ENCODE measurements at places on chromosomes 5 and 9.

DNA sequence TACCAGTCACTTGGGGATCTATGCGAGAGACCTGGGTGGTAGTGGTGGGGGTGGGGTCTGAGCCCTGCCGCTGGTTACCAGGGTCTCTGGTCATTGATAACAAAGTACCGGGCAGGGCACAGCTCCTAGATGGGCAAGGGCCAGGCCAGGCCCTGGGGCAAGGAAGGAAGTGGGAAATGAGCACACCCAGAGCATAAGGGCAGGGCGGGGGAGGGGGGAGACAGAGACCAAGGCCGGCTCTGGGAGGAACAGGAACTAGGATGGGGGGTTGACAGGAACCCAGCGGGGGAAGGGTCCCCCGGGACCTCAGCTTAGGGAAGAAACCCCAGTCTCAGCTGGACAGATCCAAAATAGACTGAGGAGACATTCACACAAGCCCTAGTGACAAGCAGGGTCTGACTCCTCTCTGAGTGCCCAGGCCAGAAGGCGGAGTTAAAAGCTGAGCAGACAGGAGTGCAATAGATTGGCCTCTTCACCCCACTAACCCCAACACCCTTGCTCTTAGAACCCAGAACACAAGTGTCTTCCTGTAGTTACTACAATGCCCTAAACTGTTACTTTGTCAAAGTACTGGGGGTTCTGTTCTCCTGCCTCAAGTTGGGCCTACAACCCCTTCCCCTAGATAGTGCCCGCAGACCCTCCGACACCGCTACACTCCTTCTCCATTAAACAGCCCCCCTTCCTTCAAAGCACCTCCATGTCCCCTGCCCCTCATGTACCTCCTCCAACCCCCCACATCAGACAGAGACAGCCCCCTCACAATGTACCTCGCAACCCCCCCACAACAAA, 628 bp downstream of the ATOSB start:
- no peak for DNase-seq

GRCh38 chr5:115686738-115687074, 60.9 kb upstream of the TMED7 start:
- DNase-seq, result no peak

GRCh38 chr9:87629104-87629503, 96.8 kb upstream of the CTSL start:
- DNase-seq, result no peak

- no peak for DNase-seq
Measured at GRCh38 chr5:38739705-38740045, 106.1 kb upstream of the OSMR start.

DNA sequence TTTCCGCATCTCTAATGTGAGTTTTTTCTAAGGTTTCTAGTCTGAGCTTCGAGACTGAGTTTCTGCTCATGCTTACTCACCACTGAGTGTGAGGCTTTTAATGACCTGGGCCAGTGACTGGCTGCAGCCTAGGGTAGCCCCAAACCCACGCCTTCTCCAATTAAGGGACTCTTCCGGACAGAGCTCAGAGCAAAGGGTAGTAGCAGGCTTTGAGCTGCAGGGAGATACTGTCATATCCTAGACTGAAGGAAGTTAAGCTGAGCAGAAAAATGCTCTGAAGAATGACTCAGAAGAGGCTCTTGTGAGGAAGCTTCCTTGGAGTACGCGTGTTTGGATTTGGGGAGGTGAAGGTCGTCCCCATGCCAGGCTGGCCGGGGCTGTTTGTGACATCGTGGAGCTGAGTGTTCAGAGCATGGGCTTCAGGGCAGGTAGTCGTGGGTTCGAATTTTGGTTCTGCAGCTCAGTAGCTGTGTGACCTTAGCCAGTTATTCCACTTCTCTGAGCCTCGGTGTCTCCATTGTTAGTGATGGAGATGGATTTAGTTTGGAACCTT, 3.5 kb downstream of the USP20 start:
- DNase-seq, result no peak

DNA sequence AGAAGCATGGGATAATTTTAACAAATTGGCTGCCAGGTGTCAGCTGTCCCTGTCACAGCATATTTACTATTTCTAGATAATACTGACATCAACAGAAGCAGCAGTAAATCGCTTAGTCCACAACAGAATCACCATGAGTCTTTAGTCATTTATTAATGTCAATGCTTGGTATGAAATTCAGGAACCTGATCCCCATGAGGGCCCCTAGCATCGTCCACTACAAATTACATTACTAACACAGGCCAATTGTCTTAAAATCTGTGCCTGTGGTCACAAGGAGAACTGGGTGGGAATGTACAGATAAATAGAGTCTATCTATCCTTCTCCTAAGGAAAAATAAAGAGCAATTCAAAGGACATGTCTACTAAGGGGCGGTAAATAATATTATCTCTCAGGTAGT, 76.1 kb downstream of the TSSK1B start:
- no peak for DNase-seq

GRCh38 chr9:127880143-127880542, 2.7 kb upstream of the AK1 start:
- DNase-seq, result no peak

- DNase-seq, result no peak
Measured at GRCh38 chr9:20619487-20620200, 2.7 kb downstream of the MLLT3 start.

DNA sequence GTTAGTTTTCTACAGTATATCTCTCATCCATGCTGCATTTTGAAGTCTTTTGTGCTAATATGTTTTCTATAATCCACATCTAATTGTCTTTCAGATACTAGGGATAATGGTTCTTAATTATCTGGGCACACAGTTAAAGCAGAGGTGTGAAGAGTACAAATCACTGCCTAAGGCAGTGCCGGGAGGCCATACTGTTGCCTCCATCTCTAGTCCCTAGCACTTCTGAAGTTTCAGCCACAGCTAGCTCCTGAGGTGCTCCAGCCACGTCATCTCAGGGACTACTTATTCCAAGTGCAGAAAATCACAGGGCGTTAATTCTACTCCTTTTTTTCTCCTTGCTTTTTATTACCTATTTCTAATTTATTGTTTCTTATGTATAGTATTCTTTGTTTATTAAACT, 760.0 kb upstream of the FAM174A start:
- DNase-seq, result no peak

Data from NCI-H2081 treated with DMSO at 0.1 percent for 48 hours (cell line).